Left ventricle myocardium inferior (tissue), 1 donor: ENCODE measurements at places on chromosomes 4 and X.

DNA sequence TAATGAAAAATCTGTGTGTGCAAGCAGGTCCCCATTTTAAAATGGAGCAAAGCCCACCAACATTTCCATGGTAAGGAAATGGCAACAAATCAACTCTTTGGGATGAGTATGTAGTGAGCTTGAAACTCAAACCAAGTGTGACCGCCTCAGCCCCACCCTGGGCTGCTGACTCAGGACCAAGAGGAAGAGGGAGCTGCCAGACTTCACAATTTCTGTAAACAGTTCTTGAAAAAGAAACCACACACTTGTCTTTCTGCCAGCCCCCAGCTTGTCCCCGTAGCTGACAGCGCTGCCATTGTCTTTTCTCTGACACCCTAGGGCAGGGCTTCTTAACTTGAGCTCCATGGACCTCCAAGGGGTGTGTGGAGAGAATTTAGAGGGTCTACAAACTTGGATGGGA is 10.3 kb downstream of the RTL5 start:
- DNase-seq: peak; percentile 60

- DNase-seq: no peak
Observed at GRCh38 chrX:12910423-12911121, 4.2 kb downstream of the TLR8 start.

GRCh38 chr4:165118256-165118909 is 5.7 kb upstream of the TMEM192 start:
- DNase-seq: no peak

DNA sequence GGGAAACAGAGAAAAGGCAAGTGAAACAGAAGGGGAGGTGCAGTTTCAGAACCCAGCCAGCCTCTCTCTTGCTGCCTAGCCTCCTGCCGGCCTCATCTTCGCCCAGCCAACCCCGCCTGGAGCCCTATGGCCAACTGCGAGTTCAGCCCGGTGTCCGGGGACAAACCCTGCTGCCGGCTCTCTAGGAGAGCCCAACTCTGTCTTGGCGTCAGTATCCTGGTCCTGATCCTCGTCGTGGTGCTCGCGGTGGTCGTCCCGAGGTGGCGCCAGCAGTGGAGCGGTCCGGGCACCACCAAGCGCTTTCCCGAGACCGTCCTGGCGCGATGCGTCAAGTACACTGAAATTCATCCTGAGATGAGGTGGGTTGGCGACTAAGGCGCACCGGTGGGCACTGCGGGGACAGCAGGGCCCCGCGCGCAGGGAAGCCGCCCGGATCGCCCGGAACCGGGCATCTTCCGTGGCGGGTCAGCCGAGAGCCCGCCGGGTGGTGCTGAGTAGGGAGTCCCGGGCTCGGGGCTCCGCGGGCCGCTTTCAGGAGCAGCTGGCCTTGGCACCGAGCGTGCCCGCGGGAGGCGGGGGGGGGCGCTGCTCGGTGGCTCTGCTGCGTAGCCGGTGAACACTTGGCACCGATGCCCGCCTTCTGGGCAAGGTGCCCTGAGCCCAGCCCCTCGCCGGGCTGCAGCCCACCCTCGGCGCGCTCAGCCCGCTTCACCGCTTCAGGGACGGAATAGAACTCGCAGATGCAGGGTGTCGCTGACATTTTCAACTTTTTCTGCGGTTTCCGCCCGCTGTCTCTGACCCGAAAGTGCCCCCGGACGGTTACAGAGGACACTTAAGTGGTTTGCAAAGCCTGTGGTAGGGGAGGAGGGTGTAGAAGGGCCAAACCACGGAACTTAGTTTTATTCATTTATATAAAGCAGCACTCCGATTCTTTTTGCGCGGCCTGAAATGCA is at the start of gene CD38:
TSS of gene CD38 (plus strand) at position 40 of the 953 bp plus-strand sequence. CDS start at position 127, 87 bp downstream.
- peak; percentile 39 for DNase-seq

DNA sequence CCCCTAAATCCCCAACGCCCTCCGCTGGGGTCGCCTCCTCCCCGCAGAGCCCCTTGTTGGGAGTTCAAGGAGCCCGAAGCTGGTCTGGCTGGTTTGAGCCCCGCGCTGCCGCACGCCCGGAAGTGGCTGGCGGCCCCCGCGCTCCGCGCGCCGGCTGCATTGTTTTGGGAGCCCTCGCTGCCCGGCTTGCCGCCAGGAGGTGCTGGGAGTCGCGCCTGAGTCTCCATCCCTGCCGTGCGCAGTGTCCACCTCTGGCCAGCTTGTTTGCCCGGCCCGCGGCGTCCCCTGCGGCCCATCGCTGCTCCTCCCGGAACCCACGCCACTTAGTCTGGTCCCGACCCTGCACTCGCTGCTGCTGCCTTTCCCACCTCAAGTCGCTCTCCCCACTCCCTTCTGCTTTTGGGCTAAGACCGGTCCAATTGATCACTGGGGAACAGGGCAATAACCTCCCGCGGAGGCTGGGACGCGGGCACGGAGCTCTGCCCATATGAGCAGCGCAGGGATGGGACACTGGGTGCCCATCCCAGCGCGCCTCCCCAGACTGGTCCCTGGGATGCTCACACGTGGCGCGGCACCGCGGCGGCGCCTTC is 2.2 kb upstream of the SFRP2 start:
- DNase-seq: no peak

GRCh38 chr4:80535551-80535950 is 200.0 kb downstream of the CFAP299 start:
- DNase-seq: no peak
